Muscle of back (tissue), 13 donors: ENCODE measurements at places on chromosomes 2 and 18. TPM values are rescaled to one million over a fixed set of nuclear protein-coding genes. Genes with fewer than 3 reads are reported as not detected.
A peak's percentile ranks its signal among the peaks of the same experiment; 100 is the strongest.

GRCh38 chr18:65750389-65751154, at the start of gene CDH7:
Gene CDH7, plus strand, starts transcription at chr18:65751012. Its CDS starts 11,831 bp downstream, at chr18:65762843.
- DNase-seq, result peak; percentile 84

GRCh38 chr2:15893085-15893484, 47.3 kb upstream of the MYCN start:
- DNase-seq, result no peak

- no peak for DNase-seq
These were observed 97.4 kb upstream of the ITGA6 start for GRCh38 chr2:172329774-172330671.

- DNase-seq, result no peak
These were observed 23.4 kb downstream of the TNFRSF11A start for GRCh38 chr18:62348474-62348873.

Gene CD8B2
- 0.09 TPM for polyA plus RNA-seq
